ENCODE measurements at places on chromosomes 13 and 19. TPM values are rescaled to one million over a fixed set of nuclear protein-coding genes. Genes with fewer than 3 reads are reported as not detected.
A peak's percentile ranks its signal among the peaks of the same experiment; 100 is the strongest.

GRCh38 chr13:48593536-48593935 lies 60.2 kb upstream of the CYSLTR2 start:
- no peak overlapping the region for H3K27ac ChIP-seq
- no peaks in the 10 kb centered on the region for H3K27me3 ChIP-seq
- no peak for DNase-seq
- H3K4me1 ChIP-seq = no peaks in the 10 kb centered on the region
- H3K36me3 ChIP-seq = no peaks in the 10 kb centered on the region

DNA sequence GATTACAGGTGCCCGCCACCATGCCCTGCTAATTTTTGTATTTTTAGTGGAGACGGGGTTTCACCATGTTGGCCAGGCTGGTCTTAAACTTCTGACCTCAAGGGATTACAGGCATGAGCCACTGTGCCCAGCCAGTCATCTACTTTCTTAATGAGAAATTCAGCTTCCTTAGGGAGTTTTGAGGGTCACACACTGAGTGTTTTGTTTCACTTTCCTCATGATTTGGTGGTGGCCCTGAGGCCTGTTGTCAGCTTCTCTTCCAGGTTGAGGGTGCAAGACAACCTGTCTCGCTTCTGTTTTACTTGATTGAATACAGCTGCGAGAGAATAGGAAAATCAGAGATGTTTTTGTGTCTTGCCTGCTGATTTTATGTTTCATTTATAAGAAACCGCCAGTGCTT lies 9.9 kb downstream of the FRY start:
- no peak for DNase-seq
- peaks cover 52% of the 10 kb centered on the region for H3K4me1 ChIP-seq
- H3K27me3 ChIP-seq = no peaks in the 10 kb centered on the region
- H3K4me3 ChIP-seq = no peak overlapping the region
- no peaks in the 10 kb centered on the region for H3K36me3 ChIP-seq

DNA sequence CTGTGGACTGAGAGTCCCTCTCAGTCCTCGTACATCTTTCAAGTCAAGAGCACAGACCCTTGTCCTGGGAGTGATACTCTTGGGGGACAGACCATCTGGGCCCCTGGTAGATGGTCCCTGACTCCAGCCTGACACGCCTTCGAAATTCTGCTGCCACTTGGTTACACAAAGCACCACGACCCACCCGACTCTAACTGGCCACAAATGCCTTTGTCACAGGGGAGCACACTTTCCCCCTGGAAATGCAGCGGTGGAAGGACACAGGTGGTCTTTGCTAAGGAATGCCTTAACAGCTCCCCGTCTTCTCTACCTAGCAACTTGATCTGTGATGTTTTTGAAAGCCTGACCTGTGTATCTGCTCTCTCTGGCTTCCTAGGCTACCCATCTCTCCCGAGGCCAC lies 13.8 kb upstream of the DHRS12 start:
- peaks cover 23% of the 10 kb centered on the region for H3K4me1 ChIP-seq
- no peak overlapping the region for H3K4me3 ChIP-seq
- H3K27me3 ChIP-seq = no peaks in the 10 kb centered on the region
- H3K36me3 ChIP-seq = no peaks in the 10 kb centered on the region

DNA sequence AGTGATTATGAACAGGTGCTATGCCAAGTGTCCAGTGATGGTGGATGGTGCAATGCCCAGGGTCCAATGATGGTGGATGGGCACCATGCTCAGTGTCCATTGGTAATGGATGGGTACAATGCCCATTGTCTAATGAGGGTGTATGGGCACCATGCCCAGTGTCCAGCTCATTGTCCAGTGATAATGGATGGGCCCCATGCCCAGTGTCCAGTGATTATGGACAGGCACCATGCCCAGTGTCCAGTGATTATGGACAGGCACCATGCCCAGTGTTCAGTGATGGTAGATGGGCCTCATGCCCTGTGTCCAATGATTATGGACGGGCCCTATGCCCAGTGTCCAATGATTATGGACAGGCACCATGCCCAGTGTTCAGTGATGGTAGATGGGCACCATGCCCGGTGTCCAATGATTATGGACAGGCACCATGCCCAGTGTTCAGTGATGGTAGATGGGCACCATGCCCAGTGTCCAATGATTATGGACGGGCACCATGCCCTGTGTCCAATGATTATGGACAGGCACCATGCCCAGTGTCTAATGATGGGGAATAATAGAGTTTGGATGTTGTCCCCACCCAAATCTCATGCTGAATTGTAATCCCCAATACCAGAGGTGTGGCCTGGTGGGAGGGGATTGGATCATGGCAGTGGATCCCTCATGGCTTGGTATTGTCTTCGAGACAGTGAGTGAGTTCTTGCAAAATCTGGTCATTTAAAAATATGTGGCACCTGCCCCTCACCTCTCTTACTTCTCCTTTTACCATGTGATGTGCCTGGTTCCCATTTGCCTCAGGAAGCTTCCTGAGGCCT lies 87.8 kb downstream of the ANKRD10 start:
- H3K27ac ChIP-seq = no peak overlapping the region
- H3K4me1 ChIP-seq = no peaks in the 10 kb centered on the region
- no peaks in the 10 kb centered on the region for H3K27me3 ChIP-seq
- DNase-seq = no peak
- no peaks in the 10 kb centered on the region for H3K36me3 ChIP-seq

DNA sequence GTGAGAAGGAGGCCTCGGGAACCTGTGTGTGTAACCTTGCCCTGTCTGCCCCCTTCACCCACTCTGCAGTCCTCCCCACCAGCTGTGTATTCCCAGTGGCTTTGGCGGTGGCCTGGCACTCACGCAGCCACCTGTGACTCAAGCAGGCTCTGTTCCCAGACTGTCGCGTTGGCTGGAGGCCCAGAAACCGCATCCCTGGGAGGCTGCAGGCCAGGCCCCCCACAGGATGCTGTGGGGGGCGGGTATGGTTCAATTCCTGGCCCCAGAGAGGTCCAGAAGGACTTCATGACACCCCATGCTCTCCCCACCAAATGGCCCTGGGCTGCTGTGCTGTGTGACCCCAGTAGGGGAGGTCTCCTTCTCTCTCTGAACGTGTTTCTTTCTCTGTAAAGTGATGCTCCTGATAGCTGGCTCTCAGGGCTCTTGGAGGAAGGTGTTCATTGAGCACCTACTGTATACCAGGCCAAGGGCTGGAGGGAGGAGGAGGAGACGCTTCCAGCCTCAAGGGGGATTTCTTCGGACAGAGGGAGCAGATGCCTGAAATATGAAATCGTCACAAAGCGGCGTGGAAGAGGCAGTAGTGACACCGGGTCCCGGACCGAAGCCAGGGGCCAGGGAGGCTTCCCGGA lies 1.9 kb upstream of the LINGO3 start:
- peaks cover 10% of the 10 kb centered on the region for H3K4me1 ChIP-seq
- no peak overlapping the region for H3K27ac ChIP-seq
- peaks cover 86% of the 10 kb centered on the region for H3K27me3 ChIP-seq
- H3K36me3 ChIP-seq = no peaks in the 10 kb centered on the region

Gene OCEL1
- 7.5 TPM for total RNA-seq

- H3K36me3 ChIP-seq = no peaks in the 10 kb centered on the region
- H3K4me3 ChIP-seq = no peak overlapping the region
- DNase-seq = no peak
- no peaks in the 10 kb centered on the region for H3K27me3 ChIP-seq
- no peak overlapping the region for H3K27ac ChIP-seq
Measured at GRCh38 chr13:91280801-91281200, 66.7 kb upstream of the MIR17HG start.

DNA sequence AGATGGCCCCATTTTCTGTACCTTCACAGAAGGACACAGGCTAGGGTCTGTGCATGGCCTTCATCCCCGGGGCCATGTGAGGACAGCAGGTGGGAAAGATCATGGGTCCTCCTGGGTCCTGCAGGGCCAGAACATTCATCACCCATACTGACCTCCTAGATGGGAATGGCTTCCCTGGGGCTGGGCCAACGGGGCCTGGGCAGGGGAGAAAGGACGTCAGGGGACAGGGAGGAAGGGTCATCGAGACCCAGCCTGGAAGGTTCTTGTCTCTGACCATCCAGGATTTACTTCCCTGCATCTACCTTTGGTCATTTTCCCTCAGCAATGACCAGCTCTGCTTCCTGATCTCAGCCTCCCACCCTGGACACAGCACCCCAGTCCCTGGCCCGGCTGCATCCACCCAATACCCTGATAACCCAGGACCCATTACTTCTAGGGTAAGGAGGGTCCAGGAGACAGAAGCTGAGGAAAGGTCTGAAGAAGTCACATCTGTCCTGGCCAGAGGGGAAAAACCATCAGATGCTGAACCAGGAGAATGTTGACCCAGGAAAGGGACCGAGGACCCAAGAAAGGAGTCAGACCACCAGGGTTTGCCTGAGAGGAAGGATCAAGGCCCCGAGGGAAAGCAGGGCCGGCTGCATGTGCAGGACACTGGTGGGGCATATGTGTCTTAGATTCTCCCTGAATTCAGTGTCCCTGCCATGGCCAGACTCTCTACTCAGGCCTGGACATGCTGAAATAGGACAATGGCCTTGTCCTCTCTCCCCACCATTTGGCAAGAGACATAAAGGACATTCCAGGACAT lies 7.0 kb upstream of the CEACAM7 start:
- H3K4me3 ChIP-seq = no peak overlapping the region
- H3K27me3 ChIP-seq = no peaks in the 10 kb centered on the region
- H3K4me1 ChIP-seq = no peaks in the 10 kb centered on the region

DNA sequence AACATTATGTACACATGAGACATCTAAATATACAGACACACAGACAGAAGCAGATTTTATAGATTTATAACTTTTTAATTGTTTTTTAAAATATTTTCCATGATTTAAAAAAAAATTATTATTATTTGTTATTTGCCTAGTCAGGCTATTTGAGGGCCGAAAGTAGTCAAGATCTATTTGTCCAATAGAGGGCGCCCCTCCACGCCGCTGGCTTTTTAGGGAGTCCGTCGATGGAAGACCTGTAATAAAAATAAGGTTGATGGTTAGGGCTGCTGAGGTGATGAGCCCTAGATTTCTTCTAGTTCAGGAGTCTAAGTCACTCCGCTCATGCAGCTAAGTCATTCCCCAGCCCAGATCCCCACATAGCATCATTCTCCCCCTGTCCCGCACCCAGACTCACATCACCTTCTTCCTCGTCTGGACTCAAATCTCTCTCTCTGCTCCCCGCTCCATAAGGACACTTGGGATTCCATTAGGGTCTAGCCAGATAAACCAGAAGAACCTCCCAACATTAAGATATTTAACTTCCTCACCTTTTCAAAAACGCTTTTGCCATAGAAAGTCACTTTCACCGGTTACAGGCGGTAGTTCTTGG lies 33.9 kb upstream of the CEACAM21 start:
- no peaks in the 10 kb centered on the region for H3K4me1 ChIP-seq
- peak; percentile 70 for DNase-seq
- H3K36me3 ChIP-seq = no peaks in the 10 kb centered on the region
- no peak overlapping the region for H3K4me3 ChIP-seq
- H3K27ac ChIP-seq = no peak overlapping the region
- peaks cover 4% of the 10 kb centered on the region for H3K27me3 ChIP-seq
